Testis (tissue), 5 donors: ENCODE measurements at places on chromosomes 5 and 9. TPM values are rescaled to one million over a fixed set of nuclear protein-coding genes. Genes with fewer than 3 reads are reported as not detected.

- no peak for DNase-seq
- no peaks in the 10 kb centered on the region for H3K27me3 ChIP-seq
- no peak overlapping the region for H3K27ac ChIP-seq
These were observed 24.1 kb upstream of the GABBR2 start for GRCh38 chr9:98732801-98733200.

DNA sequence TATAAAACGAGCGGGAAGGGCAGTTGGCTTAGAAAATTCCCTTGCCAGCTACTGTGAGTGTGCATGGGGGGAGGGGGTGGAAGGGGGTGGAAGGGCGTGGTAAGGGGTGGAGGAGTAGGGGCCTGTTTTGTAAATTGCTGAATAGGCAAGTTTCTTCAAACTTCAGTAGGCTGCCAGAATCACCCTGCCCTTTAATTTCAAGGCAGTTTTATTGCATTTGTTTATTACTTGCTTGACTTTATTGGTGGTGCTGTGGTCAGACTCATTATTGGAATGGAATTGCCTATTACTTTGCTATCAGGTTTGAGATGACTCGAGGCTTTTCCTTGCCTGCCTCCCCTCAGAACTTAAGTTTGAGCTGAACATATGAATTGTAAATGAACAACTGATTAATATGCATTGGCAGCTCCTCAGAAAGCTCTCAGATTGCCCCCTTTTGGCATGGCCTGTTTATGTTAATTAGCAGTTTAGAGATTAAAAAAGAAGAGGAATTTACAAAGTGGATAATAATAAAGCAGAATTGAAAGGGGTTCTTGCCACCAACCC lies 76.0 kb downstream of the SEMA6A start:
- no peak for DNase-seq
- H3K27me3 ChIP-seq, result no peaks in the 10 kb centered on the region
- H3K4me3 ChIP-seq, result no peak overlapping the region
- no peaks in the 10 kb centered on the region for H3K4me1 ChIP-seq
- H3K27ac ChIP-seq, result no peak overlapping the region
- no peaks in the 10 kb centered on the region for H3K36me3 ChIP-seq

Gene FOXD4L4
- polyA plus RNA-seq, result not detected

Gene PRRX2
- 15.3 TPM for polyA plus RNA-seq

Gene PPP1R26
- 15.6 TPM for polyA plus RNA-seq

GRCh38 chr5:60533789-60534188 lies 166.2 kb downstream of the DEPDC1B start:
- H3K27me3 ChIP-seq, result no peaks in the 10 kb centered on the region
- DNase-seq, result no peak
- H3K4me3 ChIP-seq, result no peak overlapping the region
- H3K4me1 ChIP-seq, result no peaks in the 10 kb centered on the region
- no peak overlapping the region for H3K27ac ChIP-seq

GRCh38 chr5:58828258-58828657 lies 245.4 kb downstream of the RAB3C start:
- H3K4me3 ChIP-seq, result no peak overlapping the region
- no peak for DNase-seq
- no peaks in the 10 kb centered on the region for H3K4me1 ChIP-seq
- H3K36me3 ChIP-seq, result no peaks in the 10 kb centered on the region
- no peak overlapping the region for H3K27ac ChIP-seq
- no peaks in the 10 kb centered on the region for H3K27me3 ChIP-seq

DNA sequence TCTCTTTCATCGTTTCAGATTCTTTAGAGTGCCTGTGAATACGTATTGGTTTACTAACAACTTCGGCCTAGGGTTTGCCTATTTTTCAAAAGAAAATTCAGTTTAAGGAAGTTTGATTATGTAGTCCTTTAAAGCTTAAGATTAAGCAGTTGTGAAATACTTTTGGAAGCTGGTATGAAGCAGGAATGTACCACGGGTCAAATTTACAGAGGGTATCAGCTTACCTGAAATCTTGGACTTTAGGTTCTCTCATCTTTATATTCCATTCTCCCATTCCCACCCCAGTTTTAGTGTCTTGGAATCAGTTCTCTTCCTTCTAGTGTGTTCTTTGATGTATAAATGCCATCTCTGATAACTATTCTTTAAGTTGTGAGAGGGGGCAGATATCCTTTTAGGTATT lies 53.2 kb downstream of the IQGAP2 start:
- no peak overlapping the region for H3K4me3 ChIP-seq
- no peak overlapping the region for H3K27ac ChIP-seq
- H3K36me3 ChIP-seq, result no peaks in the 10 kb centered on the region
- no peak for DNase-seq
- no peaks in the 10 kb centered on the region for H3K4me1 ChIP-seq

Gene GFRA3
- polyA plus RNA-seq, result 6.3 TPM

Gene OR1J2
- polyA plus RNA-seq, result not detected

GRCh38 chr5:77912721-77913120 lies 136.6 kb upstream of the TBCA start:
- H3K27ac ChIP-seq, result no peak overlapping the region
- no peaks in the 10 kb centered on the region for H3K4me1 ChIP-seq
- no peaks in the 10 kb centered on the region for H3K27me3 ChIP-seq
- H3K36me3 ChIP-seq, result no peaks in the 10 kb centered on the region
- H3K4me3 ChIP-seq, result no peak overlapping the region

GRCh38 chr9:97366476-97366875 lies 45.4 kb upstream of the TDRD7 start:
- H3K36me3 ChIP-seq, result no peaks in the 10 kb centered on the region
- no peaks in the 10 kb centered on the region for H3K27me3 ChIP-seq
- no peaks in the 10 kb centered on the region for H3K4me1 ChIP-seq
- no peak overlapping the region for H3K27ac ChIP-seq
- no peak overlapping the region for H3K4me3 ChIP-seq

Gene C5orf58
- polyA plus RNA-seq, result 266 TPM

DNA sequence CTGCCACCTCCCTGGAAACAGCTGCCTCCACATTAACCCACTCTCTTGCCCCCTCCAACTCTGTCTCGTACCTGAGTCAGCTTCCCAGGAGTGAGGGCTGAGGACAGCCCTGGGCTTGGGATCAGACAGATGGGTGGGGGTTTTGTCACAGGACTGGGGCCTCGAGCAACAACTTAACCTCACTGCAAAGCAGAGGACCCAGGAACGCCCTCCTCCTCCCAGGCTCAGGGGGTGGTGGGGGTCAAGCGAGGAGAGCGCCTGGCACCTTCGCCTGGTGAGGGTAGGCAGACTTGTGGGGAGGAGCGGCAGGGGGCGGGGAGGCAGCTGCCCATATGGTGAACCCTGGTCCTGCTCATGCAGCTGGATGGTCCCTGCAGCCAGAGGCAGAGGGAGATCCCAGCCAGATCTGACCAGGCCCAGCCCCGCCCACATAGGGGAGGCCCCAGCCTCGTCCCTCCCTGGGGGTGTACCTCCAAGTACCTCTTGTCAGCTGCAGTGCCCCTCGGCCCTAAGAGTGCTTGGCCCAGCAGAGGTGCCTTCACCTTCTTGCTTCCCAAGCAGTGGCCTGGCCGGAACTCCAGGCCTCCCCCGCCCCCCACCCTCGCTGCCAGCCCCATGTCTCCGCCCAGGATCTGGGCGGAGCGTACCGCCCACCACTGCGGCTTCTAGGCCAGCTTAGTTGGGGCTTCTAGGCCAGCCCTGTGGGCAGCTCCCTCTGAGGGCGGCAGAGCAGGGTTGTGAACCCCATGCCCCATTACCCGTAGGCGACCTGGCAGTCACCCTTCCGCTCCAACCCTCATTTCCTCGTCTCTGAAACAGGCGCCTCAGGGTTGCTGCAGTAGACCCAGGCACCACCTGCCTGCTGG lies at the start of gene SARDH:
SARDH (minus strand) TSS at position 579 of the 866 bp plus-strand sequence. CDS start 4,179 bp downstream, outside the sequence.
- peak; percentile 50 for DNase-seq
- H3K36me3 ChIP-seq, result no peaks in the 10 kb centered on the region
- H3K4me3 ChIP-seq, result peak within 1 kb of the TSS; percentile 27
- peaks cover 13% of the 10 kb centered on the region for H3K4me1 ChIP-seq
- no peak within 1 kb of the TSS for H3K27ac ChIP-seq

Gene NPR2
- 18.5 TPM for polyA plus RNA-seq

DNA sequence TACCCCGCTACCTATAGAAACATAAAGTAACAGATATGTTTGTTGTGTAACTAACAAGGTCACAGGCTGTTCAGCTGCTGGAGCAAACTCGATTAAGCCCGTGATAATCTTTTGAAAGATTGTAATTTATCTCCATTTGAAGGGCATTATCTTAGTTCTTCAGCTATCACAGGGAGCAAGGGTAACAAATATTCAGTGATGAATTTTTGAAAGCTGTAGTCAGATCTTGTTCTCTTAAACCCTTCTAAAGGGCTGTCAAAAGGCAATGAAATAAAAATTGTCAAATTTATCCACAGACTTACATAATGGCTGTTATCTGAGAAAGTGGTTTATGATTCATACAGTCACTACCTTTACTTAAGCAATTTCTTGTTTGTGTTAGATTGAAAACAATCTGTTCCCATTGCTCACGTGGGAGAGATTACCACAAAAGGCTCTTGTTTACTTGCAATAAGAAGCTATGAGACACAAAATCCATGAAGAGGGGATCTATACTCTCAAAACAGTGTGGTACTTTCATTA lies 78.3 kb upstream of the ZNF608 start:
- H3K4me1 ChIP-seq, result no peaks in the 10 kb centered on the region
- no peak overlapping the region for H3K27ac ChIP-seq
- no peaks in the 10 kb centered on the region for H3K27me3 ChIP-seq
- H3K4me3 ChIP-seq, result no peak overlapping the region

Gene PCDHA1
- 1.8 TPM for polyA plus RNA-seq

- H3K36me3 ChIP-seq, result no peaks in the 10 kb centered on the region
- no peak overlapping the region for H3K27ac ChIP-seq
- H3K27me3 ChIP-seq, result no peaks in the 10 kb centered on the region
- DNase-seq, result no peak
These were observed 88.6 kb upstream of the CDKN2B start for GRCh38 chr9:22097707-22098106.

- no peak overlapping the region for H3K4me3 ChIP-seq
- H3K36me3 ChIP-seq, result no peaks in the 10 kb centered on the region
- no peaks in the 10 kb centered on the region for H3K27me3 ChIP-seq
- no peak overlapping the region for H3K27ac ChIP-seq
- H3K4me1 ChIP-seq, result peaks cover 5% of the 10 kb centered on the region
These were observed 244.0 kb downstream of the ARHGAP26 start for GRCh38 chr5:143014017-143014651.

DNA sequence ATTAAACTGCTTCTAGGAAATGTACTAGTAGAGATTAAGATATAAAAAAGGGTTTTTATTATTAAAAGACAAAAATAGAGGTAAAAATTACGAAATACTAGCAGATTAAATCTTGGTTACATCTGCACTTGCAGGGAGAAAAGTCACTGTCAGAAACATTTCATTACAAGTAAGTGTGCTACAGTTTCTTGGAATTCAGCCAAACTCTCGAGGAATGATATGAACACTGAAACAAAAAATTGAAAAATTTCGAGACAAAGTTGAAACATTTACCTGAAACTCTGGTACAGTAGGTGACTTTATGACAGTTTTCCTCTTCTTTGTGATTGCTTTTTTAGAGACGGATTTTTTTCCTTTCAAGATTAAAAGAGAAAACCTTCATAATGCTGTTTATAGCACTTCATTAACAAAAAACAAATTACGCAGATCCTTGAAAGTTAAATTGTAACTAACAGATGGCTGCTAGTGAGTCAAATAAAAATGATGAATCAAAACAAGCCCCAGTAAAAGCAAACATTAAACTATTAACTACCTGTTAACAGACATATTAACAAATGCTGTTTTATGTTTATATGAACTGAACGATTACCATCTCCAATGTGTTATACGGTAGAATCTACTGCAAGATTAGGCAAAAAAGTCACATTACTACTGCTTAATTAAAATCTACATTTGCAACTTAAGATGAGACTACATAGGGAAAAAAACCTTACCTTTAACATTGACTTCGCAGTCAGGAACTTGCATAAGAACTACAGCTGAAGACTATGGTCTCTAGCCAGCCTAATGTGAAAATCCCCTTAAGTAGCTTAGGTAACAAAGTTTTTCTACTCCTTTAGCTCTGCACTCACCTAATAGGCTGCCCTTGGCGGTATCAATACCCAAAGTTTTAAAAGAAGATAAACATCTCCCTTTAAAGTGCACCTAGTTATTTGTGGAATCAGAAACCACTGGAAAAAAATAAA lies 61.4 kb downstream of the RANBP6 start:
- no peak overlapping the region for H3K27ac ChIP-seq
- H3K4me3 ChIP-seq, result no peak overlapping the region
- H3K36me3 ChIP-seq, result no peaks in the 10 kb centered on the region
- H3K27me3 ChIP-seq, result no peaks in the 10 kb centered on the region
- no peak for DNase-seq

- no peak for DNase-seq
- H3K4me1 ChIP-seq, result no peaks in the 10 kb centered on the region
- no peaks in the 10 kb centered on the region for H3K36me3 ChIP-seq
- H3K27ac ChIP-seq, result no peak overlapping the region
These were observed 61.5 kb upstream of the RNF130 start for GRCh38 chr5:180133060-180133459.

- H3K4me1 ChIP-seq, result no peaks in the 10 kb centered on the region
- no peak overlapping the region for H3K4me3 ChIP-seq
- H3K27ac ChIP-seq, result no peak overlapping the region
- DNase-seq, result no peak
- H3K36me3 ChIP-seq, result no peaks in the 10 kb centered on the region
- H3K27me3 ChIP-seq, result no peaks in the 10 kb centered on the region
These were observed 182.0 kb downstream of the CCDC192 start for GRCh38 chr5:127885176-127885575.

- peaks cover 4% of the 10 kb centered on the region for H3K4me1 ChIP-seq
- peak overlapping the region; percentile 66 for H3K27ac ChIP-seq
- peak; percentile 89 for DNase-seq
- no peaks in the 10 kb centered on the region for H3K36me3 ChIP-seq
- H3K4me3 ChIP-seq, result no peak overlapping the region
These were observed 6.8 kb upstream of the DENND4C start for GRCh38 chr9:19223724-19224123.

Gene ADAMTSL1
- polyA plus RNA-seq, result 4.7 TPM

Gene ADGRV1
- 10.8 TPM for polyA plus RNA-seq

- no peak overlapping the region for H3K4me3 ChIP-seq
- no peaks in the 10 kb centered on the region for H3K36me3 ChIP-seq
- H3K4me1 ChIP-seq, result peaks cover 9% of the 10 kb centered on the region
- DNase-seq, result no peak
- no peak overlapping the region for H3K27ac ChIP-seq
- no peaks in the 10 kb centered on the region for H3K27me3 ChIP-seq
These were observed 41.8 kb downstream of the NUP214 start for GRCh38 chr9:131167146-131167692.

DNA sequence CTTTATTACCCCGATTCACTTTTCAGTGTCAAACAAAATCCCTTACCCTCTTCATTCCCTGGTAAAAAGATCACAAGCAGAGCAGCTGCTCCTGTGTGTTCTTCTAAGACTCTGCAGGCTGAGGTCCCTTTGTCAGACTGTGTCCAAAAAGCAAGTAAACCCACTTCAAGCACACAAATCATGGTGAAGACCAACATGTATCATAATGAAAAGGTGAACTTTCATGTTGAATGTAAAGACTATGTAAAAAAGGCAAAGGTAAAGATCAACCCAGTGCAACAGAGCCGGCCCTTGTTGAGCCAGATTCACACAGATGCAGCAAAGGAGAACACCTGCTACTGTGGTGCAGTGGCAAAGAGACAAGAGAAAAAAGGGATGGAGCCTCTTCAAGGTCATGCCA lies 34.5 kb downstream of the CREBRF start:
- H3K27me3 ChIP-seq, result no peaks in the 10 kb centered on the region
- no peak overlapping the region for H3K4me3 ChIP-seq
- H3K27ac ChIP-seq, result no peak overlapping the region
- H3K4me1 ChIP-seq, result peaks cover 23% of the 10 kb centered on the region
- DNase-seq, result no peak
- no peaks in the 10 kb centered on the region for H3K36me3 ChIP-seq

- H3K4me1 ChIP-seq, result peaks cover 17% of the 10 kb centered on the region
- no peaks in the 10 kb centered on the region for H3K36me3 ChIP-seq
- no peaks in the 10 kb centered on the region for H3K27me3 ChIP-seq
These were observed 138.1 kb downstream of the RGS3 start for GRCh38 chr9:113601656-113602055.
